CD4-positive, alpha-beta T cell treated with Interleukin-6 for 4 hours (primary cell): ENCODE measurements at places on chromosomes 2 and 18.

GRCh38 chr2:50492477-50492851 is 539.5 kb downstream of the NRXN1 start:
- DNase-seq, result peak; percentile 15

DNA sequence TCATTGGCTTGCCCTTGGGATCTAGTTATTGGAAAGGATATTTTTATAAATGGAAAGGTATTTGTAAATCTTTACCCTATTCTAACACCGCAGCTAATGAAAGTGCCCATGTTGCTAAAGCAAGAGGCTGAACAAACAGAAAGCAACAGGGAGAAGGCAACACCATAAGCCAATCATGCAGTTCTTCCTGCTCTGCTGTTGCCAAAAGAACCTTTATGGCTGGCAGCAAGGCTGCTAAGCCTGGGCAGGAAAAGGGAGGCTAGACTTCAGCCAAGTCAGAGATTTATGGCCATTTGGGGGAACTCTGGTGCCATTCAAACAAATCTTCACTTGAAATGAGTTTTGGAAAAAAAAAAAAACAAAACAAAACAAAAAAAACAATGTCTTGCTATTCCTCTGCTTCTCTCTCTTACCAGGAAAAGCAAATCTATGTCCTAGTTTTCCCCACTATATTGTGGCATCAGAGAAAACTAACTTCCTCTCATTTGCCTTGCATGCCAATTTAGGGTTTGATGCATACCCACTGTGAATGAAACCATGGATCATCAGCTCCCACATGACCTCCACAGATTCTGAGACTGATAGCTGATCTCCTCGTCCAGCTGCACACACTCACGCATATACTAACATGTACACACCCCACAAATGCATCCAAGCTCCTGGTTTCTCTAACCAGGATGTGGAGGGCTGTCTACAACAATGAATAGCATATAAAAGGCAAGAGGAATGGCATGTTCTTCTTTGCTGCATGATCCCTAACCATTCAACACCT is 179.3 kb downstream of the C1D start:
- no peak for DNase-seq

- DNase-seq, result no peak
Measured at GRCh38 chr18:8424917-8425725, 184.1 kb upstream of the RAB12 start.

GRCh38 chr2:68946117-68946516 is 6.6 kb downstream of the GKN2 start:
- DNase-seq, result no peak

DNA sequence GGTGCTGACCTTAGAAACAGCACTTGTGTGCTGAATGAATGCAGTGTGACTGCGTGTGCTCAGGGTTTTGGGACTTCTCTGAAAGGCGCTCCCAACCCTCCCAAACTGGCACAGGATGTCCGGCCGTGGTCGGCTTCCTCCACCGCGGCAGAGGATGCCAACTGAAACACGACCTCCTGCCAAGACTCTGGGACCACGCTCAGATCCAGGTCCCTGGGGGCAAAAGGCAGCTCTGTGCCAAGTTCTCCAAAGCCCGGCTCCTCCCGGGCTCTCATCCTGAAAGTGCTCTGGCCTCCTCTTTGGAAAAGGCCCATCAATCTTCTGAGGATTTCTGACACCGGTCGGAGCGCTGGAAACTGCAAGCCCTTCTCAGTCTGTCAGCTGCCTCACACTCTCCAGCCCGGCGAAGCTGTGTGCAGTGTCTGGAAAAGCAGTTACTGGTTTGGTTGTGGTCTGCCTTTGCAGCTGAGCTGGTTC is 32.3 kb upstream of the ZBTB7C start:
- DNase-seq, result no peak

- DNase-seq, result no peak
Measured at GRCh38 chr2:65349863-65350262, 82.5 kb downstream of the SPRED2 start.

GRCh38 chr2:42722320-42723190 is 41.4 kb downstream of the OXER1 start:
- DNase-seq, result no peak

- no peak for DNase-seq
Measured at GRCh38 chr18:9787036-9787435, 78.9 kb downstream of the RAB31 start.

DNA sequence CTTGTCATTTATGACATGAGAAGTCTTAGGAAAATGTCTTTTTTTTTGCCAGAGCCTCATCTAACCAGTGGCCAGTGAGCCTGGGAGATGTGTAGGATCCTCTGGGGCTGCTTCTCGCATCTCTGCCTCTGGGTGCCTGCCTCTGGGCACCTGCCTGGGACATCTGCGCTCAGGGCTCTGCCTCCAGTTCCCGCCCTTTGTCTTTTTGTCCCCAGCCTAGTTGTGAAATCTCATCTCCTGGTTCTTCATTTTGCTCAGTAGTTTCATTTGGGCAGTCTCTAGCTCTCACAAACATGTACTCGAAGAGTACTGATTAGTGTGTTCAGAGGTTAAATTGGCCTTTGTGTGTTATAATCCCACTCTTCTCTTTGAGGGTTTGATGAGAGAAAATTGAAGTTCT is 92.0 kb downstream of the LTBP1 start:
- DNase-seq, result no peak

- peak; percentile 63 for DNase-seq
Measured at GRCh38 chr2:44358503-44358902, 2.8 kb downstream of the PREPL start.

DNA sequence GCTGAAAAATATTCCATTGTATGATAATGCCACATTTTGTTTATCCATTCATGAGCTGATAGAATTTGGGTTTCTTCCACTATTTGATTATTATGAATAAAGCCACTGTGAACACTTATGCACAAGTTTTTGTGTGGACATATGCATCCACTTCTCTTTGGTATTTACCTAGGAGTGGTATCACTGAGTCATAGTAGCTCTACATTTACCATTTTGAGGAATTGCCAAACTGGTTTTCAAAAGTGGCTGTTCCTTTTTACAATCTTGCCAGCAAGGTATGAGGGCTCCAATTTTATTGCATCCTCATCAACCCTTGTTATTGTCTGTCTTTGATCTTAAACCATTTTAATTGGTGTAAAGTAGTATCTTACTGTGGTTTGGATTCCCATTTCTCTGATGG is 13.3 kb upstream of the EHBP1 start:
- DNase-seq, result no peak

DNA sequence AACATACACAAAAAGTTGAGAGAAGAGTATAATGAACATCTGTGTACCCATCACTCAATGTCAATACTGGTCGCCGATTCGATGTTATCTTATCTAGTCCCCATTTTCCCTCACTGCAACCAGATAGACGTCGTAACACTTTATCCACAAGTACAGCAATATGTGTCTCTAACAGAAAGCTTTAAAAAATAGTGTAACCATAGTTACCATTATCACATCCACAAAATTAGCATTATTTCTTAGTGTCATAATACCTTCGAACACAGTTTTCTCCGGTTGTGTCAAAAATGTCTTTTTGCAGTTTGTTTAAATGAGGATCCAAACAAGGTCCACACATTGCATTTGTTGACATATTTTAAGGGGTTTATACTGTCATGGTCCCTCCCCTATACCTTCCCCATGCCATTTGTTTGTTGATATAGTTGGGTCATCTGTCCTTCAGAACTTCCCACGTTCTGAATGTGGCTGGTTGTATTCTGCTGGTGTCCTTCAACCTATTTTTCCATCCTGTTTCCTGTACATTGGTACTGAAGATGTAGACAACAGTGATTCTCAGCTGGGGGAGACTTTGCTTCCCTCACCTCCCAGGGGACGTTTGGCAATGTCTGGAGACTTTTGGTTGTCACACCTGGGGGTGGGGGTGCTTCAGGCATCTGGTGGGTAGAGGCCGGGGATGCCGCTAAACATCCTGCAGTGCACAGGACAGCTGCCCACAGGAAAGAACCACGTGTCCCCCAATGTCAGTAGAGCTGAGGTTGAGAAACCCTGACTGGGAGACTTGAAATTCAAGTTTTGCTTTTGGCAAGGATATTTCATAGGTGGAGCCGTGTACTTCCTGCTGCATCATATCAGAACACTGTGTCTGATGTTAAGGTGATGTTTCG is 72.7 kb upstream of the SPRED2 start:
- DNase-seq, result no peak

DNA sequence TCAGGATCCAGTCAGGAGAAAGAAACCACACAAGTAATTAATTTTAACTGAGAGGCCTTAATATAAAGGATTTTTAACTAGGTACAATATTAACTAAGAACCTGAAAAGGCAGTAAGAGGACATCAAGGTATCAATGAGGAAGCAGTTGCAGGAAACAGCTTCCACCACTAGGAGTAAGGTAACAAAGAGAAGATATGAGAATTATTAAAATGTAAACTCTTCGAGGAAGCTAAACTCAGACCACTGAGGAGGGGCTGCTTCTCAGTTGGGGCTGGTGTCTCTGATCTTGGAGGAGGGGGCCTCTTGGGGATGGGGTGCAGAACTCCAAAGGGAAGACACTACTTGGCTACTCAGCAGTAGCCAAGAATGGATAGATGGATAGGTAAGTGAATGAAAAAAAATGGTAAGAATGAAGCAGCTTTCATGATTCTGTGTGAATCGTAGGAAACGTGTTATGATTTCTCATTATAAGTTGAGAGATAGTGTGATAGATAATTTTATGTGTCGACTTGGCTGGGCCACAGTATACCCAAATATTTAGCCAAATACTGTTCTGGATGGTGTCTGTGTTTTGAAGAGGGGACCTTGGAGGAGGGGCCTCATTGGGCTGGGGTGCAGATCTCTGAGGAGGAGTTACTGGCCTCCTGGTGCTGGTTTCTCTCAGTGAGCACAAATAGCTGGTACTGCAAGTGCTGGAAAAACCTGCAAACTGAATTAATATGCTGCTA is 547.7 kb upstream of the LRRTM1 start:
- DNase-seq, result no peak

DNA sequence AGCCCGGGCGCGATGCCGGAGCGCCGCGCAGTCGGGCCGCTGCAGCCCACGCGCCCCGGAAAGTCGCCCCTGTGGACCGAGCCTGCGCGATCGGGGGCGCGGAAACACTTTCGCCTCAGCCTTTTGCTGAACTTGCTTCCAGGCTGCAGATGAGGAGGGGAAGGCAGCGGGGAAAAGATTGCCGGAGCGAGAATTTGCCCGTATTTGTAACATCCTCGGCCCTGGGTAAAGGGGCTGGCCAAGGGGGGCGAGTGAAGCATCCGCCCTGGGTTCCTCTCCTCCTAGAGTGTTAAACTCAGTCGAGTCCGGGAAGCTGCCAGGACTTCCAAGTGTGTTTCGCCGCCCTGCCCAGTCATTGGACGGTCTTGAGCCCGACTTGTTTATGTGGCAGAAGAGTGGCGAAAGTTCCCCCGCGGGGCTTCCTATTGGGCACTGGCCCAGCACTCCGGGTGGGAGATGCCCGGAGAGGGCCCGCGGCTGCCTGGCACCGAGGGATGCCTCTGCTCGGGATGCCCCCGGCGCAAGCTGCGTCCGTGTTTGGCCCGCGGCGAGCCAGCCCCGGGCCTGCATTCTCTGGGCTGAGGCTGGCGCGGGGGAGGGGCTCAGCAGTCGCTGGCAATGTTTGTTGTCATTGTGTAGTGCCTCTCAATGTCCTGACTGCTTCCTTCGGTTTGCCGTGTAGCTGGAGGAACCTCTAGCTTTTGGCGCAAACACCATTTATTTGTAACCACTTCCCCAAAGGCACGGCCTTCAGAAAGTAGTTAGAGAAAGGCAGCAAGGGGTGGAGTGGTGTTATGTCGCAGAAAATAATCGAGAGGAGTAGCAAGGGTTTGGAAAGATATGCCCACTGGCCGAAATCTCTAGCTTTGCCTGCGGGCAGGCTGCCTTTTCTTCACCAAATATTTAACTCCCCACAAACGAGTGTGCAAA is 1.1 kb downstream of the CYBRD1 start:
- DNase-seq, result peak; percentile 4

DNA sequence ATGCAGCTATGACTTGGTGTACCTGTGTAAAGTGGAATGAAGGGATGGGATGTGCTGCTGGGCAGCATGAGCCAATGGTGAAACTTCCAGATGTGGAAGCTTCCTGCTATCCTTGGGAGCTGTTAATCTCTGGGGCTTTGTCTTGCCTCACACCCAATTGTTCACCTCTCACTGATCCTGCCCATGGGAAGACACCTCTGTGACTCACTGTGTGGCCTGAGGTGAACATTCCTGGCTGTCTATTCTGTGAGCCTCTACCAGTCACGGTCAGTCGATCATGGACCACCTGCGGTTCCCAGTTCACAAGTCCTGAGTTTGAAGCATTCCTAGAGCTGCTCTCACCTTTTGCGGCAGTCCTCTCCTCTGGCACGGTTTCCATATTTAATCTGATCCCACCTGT is 12.1 kb downstream of the NEURL3 start:
- DNase-seq, result no peak

DNA sequence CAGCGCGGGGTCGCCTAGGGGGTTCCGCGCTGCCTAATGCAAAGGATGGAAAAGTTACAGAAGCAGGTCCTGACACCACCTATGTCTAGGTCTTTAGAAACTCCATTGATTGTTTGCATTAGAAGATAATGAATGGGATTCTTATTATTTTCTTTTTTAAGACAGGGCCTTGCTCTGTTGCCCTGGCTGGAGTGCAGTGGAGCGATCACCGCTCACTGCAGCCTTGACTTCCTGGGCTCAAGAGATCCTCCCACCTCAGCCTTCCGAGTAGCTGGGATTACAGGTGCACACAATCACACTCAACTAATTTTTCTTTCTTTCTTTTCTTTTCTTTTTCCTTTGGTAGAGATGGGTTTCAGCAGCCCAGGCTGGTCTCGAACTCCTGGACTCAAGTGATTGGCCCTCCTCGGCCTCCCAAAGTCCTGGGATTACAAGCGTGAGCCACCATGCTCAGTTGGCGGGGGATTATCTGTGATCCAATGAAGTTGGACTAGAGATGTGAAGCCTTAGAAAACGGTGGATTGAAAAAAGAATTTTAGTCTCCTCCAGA is 761 bp upstream of the IDH1 start:
- DNase-seq, result no peak

DNA sequence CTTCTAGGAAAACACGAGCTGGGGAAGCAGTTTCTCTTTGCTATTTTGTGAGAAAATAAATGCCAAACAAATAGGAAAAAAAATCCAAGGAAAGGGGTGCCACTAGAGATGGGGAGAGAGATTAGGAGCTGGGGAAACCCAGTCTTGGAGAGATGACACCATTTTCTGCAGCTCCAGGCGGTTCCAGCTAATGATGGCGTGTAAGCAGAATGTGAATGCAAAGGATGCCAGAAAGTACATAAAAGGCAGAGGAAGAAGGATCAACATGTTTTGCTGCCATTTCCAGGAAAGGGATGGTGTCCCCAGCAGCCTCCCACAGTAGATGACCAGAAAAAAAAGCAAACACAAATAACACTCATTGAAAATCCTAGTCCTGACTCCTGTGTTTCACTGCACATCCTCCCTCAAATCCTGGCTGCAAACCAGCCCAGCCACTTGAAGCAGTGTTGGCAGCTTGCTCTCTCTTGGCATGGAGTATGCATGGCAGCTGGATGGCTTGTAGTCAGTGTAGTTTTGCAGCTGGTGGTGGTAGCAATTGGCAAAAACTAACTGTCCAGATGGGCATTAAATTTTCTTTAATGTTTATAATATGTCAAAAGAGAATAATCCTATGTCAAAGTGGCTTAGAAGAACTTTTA is 93.6 kb downstream of the FTCDNL1 start:
- DNase-seq, result no peak

- DNase-seq, result no peak
Measured at GRCh38 chr2:138536302-138536701, 34.7 kb downstream of the SPOPL start.
